SJCRH30 (cell line): ENCODE measurements at places on chromosomes 3 and 15. TPM values are rescaled to one million over a fixed set of nuclear protein-coding genes. Genes with fewer than 3 reads are reported as not detected.
A peak's percentile ranks its signal among the peaks of the same experiment; 100 is the strongest.

DNA sequence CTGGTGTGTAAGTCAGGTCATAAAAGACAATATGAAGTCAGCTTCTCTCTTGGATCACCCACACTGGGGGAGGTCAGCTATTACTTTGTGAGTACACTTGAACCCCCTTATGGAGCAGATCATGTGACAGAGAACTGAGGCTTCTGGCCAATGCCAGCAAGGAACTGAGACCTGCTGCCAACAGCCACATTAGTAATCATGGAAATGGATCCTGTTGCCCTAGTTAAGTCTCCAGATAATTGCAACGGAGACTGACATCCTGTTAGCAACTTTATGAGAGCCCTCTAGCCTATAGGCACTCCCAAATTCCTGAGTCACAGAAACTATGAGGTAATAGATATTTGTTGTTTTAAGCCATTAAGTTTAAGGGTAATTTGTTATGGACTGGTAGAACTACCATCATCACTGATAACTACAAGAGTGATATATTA is 110.4 kb upstream of the GMNC start:
- DNase-seq = peak; percentile 53

GRCh38 chr3:57074135-57074534 is 13.7 kb downstream of the SPATA12 start:
- DNase-seq = no peak

- DNase-seq = no peak
Observed at GRCh38 chr3:150975992-150976368, 3.5 kb upstream of the CLRN1 start.

DNA sequence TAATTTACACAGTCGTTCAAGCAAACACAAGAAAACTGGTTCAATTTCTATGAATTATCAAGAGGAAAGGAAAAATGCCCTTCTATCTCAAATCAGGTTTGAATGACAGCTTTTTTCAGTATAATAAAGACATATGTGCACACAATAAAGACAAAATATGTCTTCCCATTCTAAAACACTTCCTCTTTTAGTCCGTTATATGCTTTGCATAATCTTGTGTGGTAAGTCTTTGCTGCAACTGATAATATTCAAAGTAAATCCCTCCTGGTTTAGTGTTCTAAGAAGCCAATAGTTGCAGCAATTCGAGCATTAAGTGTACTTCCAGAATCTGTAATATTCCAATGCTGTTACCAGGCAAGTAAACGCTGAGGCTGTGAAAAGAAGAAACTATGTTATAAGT is 43.7 kb upstream of the MAPKBP1 start:
- DNase-seq = no peak

GRCh38 chr15:87619161-87619960 is 637.2 kb downstream of the NTRK3 start:
- DNase-seq = peak; percentile 7

DNA sequence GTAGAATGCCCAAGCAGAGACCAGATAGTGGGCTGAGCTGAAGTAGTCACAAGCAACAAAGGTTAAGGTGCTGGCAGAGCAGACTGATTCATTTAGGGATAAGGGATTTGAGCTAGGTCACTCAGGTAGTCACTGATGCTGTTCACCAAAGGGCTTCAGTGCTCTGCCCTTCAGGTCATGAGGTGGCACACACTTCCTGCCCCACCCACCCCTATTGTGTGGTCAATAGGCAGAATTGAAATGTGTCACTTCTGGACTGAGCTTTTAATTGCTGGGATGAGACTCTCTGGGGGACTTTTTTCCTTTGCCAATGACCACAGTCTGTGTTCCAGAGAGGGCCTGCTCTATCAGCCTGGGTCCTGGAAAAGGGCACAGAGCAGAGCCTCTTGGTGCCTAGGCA is 2.9 kb upstream of the DIS3L start:
- no peak for DNase-seq

- no peak for DNase-seq
Observed at GRCh38 chr3:33491721-33492120, 51.5 kb upstream of the UBP1 start.

DNA sequence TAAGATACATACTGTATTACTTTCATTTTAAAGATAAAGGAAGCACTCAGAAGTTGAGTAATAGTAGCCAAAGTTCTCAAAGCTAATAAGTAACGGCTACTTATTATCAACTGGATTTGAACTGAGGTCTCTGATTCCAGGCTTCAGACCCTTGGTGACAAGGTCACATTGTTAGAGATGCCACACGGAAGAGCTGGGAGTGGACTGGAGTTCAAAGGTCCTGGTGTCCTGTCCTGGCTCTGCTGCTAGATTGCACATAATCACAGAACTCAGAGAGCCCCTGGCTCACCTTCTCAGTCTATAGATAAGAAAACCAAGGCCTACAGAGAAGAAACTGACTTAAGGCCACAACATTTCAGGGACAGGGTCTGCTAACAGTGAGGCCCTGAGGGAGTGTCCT is 75.3 kb downstream of the MYLK start:
- DNase-seq = no peak

- DNase-seq = no peak
Observed at GRCh38 chr3:149501524-149501923, 27.0 kb downstream of the TM4SF4 start.

Gene CDAN1
- 16.2 and 17.8 TPM in 2 replicates for total RNA-seq

Gene PIF1
- 21.6 and 22.3 TPM in 2 replicates for total RNA-seq

Gene RASSF1
- 11.7 and 12.7 TPM in 2 replicates for total RNA-seq
